ENCODE measurements at places on chromosomes 4 and X.

DNA sequence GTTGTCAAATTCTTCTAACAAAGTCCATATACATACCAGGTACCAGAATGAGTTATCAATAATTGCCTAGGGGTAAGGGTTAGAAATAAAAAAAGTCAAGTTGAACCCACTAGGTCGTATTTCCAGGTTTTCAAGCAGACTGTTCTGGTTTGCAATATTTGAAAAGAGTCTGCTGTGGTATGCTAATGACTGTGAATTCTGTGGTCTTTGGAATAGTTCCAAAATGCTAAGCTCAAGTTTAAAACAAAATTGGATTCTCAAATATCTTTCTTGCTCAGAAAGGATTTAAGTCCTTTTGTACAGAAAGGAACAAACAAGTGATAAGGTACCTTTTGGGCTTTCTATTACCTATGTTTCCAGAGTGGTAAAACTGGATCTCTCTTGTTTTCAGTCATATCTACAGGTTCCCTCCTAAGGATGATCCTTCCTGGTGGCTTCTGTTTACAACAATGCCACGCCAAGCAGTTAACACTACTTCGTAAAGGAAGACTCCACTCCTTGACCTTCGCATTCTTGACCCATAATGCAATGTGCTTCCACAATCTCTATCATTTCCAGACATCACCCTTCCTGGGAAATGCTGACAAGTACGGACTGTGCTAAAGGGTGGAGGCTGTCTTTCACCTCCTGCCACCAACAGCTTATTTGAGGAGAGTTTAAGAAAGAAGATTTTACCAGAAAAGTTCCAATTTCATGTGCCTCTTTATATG, 531.7 kb upstream of the FTHL17 start:
- no peak for DNase-seq

DNA sequence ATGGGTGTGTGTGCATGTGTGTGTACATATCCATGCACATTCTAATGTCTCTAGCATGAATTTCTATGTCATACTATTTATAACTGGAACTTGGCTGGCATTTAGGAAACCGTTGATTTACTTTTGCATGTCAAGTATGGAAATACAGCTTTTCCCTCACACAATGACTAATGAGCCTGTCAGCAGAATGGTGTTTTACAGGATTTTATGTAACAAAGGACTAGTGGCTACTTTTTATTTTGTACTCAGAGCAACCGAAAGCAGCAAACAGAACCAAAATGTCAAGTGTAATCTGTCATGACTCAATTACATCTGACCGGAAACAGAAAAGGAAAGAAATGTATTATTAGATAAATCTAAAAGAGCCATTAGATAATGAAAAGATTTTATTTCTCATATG, 1911.5 kb upstream of the AGA start:
- DNase-seq: no peak

DNA sequence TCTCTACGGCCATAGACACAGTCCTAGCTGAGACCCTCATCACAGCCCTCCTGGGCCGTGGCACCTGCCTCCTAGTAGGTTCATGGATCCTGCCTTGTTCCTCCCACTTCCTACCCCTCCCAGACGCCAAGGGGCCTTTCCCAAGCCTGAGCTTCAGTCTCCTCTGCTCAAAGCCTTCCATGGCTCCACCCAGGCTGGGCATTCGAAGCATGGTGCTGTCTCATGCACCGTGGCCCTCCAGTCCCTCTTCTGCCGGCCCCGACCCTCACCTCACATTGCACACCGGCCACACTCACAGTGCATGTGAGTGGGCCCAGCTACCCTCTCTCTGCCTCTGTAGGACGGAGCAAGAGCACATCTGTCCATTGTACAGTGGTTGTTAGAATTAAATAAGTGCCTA, 21.7 kb upstream of the KIAA0232 start:
- no peak for DNase-seq

DNA sequence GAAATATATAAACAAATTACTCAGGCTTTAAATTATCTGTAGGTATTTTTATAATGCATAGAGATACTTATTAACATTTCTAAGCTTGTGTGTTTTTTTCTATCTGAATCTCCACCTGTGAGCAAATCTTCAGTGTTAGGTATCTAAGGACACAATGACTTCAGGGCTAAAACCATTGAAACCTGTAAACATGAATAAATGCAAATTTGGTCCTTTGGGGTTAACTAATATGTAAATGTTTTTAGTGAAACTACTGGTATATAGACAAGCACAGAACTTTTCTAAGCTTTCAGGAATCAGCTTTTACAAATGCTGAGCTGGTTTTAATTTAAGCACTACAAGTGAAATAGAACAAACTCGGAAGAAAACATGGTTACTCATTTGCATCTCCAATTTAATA, 147.9 kb downstream of the FBXO8 start:
- no peak for DNase-seq

GRCh38 chr4:157115613-157116335, 39.8 kb downstream of the GLRB start:
- DNase-seq: no peak

GRCh38 chr4:54217642-54218495, 11.2 kb upstream of the PDGFRA start:
- DNase-seq: no peak

DNA sequence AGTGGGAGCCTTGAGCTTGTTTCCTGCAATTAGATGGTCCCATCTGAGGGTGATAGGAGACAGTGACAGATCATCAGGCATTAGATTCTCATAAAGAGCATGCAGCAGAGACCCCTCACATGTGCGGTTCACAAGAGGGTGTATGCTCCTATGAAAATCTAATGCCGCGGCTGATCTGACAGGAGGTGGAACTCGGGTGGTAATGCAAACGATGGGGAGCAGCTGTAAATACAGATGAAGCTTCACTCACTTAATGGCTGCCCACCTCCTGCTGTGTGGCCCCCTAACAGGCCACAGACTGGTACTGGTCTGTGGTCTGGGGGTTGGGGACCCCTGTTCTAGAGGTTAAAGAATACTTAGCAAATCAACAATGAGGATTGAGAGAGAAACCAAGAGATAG, 201.5 kb upstream of the PITX2 start:
- DNase-seq: no peak

GRCh38 chr4:7414736-7415510, 19.8 kb downstream of the PSAPL1 start:
- no peak for DNase-seq

- no peak for DNase-seq
These were observed 69.4 kb downstream of the EFHC2 start for GRCh38 chrX:44274096-44274495.

All from stimulated activated CD8-positive, alpha-beta memory T cell treated with anti-CD3 and anti-CD28 coated beads, Interleukin-15, amount 100 ng/mL, for 4 hours (primary cell).